ENCODE measurements at places on chromosomes 7 and 10. TPM values are rescaled to one million over a fixed set of nuclear protein-coding genes. Genes with fewer than 3 reads are reported as not detected.

GBF1 gene
- total RNA-seq: 31.8 TPM

TNRC18 gene
- 71.4 TPM for total RNA-seq

OR6V1 gene
- total RNA-seq: not detected

DPP6 gene
- total RNA-seq: not detected

STK31 gene
- total RNA-seq: 0.13 TPM

EFCAB10 gene
- 0.25 TPM for total RNA-seq

STMP1 gene
- total RNA-seq: 9.6 TPM

DGKI gene
- 0.65 TPM for total RNA-seq

BNIP3 gene
- total RNA-seq: 66.8 TPM

SPDYE9 gene
- not detected for total RNA-seq

NET1 gene
- total RNA-seq: 18.7 TPM

MOGAT3 gene
- total RNA-seq: not detected

HOXA6 gene
- total RNA-seq: 2.3 TPM

GNGT1 gene
- total RNA-seq: not detected

SPAM1 gene
- total RNA-seq: not detected

SLC13A1 gene
- not detected for total RNA-seq

ADAMTS14 gene
- total RNA-seq: under 0.01 TPM

CLCN1 gene
- total RNA-seq: not detected

MMD2 gene
- not detected for total RNA-seq

GRM3 gene
- not detected for total RNA-seq

FAM13C gene
- 10.2 TPM for total RNA-seq

SAMD9L gene
- 26.6 TPM for total RNA-seq

ADAM22 gene
- total RNA-seq: 0.16 TPM

CUL2 gene
- total RNA-seq: 19.9 TPM

ZNF365 gene
- total RNA-seq: 0.25 TPM

SKIDA1 gene
- total RNA-seq: 0.97 TPM

Data from bladder microvascular endothelial cell (primary cell).